Stimulated activated CD4-positive, alpha-beta T cell treated with anti-CD3 and anti-CD28 coated beads, Interleukin-15, amount 100 ng/mL, for 1 hour (primary cell): ENCODE measurements at places on chromosomes 1 and 21.

- DNase-seq, result no peak
Observed at GRCh38 chr1:38527373-38527966, 332.1 kb downstream of the RRAGC start.

DNA sequence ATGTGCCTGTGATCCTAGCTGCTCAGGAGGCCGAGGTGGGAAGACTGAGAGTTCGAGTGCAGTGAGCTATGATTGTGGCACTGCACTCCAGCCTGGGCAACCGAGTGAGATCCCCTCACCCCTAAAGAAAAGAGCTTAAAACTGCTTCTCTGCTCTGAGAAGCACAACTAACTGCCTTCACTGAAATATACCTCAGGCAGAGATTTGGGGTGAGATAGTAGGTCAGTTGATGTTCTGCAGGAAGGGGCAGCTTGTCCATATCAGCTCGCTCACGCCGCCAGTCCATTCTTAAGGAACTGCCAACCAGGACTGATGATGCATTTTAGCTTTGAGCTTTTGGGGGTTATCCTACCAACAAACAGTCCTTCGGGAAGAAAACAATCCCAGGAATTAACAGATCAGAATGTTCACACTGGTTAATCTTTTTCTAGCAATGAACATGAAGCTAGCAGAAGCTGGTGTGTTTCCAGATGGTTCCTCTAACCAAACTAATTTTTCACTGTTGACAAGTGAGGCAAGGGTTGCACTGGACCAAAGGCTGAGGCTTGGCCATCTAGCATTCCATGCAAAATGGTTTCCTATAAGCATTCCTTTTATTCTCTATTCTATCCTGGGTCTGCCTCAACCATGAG, 31.6 kb downstream of the LHX4 start:
- DNase-seq, result no peak

- no peak for DNase-seq
Observed at GRCh38 chr1:203038217-203038741, 12.0 kb downstream of the PPFIA4 start.

- no peak for DNase-seq
Observed at GRCh38 chr1:203219934-203220333, 9.5 kb downstream of the CHIT1 start.

- no peak for DNase-seq
Observed at GRCh38 chr21:42523211-42523610, 9.6 kb downstream of the SLC37A1 start.

DNA sequence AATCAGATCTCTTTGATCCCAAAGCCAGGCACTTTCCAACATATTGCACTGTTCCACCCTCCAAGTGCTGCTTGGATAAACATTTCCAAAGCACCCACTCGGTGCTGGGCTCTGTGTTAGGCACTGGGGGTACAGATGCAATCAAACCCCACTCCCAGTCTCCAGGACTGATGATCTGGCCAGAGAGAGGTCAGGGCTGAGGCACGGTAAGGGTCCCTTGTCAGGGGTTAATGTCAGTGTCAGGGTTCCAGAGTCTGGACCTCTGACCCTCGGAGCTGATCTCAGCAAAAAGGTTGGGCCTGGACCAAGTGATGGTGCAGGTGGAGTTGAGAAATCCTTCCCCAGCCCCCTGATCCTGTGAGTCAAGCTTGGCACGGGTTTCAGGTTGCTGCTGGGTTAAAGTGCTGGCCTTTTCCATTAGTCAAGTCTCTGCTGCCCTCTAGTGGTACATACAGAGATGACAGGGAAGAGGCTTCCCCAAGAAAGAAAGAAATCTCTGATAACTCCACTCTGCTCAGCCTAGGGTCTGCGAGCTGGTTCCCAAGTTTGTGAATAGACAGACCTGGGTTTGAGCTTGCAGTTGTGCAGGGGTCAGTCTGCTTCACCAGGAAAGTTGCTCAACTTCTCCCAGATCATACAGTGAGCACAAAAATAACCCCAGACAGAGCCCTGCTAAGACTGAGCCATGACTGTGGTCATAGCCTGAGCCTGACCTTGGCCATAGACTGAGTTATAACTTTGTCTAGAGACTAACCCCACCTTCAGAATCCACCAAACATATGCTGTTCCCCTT, 74.6 kb downstream of the DMRTA2 start:
- no peak for DNase-seq

- DNase-seq, result no peak
Observed at GRCh38 chr1:51423073-51423821, 92.9 kb upstream of the TTC39A start.

- DNase-seq, result no peak
Observed at GRCh38 chr1:37147392-37147831, 113.1 kb upstream of the GRIK3 start.

GRCh38 chr1:975896-976683, 5.8 kb downstream of the PERM1 start:
- DNase-seq, result peak; percentile 38

- no peak for DNase-seq
Observed at GRCh38 chr1:44847845-44848244, 4.8 kb upstream of the PTCH2 start.

GRCh38 chr21:42101246-42101645, 30.1 kb downstream of the UMODL1 start:
- no peak for DNase-seq

DNA sequence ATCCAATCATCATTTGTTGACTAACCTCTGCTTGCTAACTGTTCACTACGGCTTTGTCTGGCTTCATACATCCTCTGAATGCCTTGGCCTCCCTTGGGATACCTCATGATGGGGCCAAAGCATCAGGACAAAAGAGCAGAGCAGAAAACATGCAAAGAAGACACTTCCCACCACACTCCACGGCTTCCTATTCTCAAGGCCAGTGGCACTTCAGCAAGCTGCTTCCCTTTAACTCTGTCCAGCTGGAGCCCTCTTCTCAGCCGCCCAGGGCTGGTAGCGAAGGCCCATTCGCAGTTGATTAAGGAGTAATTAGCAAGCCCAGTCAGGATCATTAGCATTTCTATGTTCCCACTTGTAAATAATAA, 224.3 kb upstream of the FGGY start:
- no peak for DNase-seq

DNA sequence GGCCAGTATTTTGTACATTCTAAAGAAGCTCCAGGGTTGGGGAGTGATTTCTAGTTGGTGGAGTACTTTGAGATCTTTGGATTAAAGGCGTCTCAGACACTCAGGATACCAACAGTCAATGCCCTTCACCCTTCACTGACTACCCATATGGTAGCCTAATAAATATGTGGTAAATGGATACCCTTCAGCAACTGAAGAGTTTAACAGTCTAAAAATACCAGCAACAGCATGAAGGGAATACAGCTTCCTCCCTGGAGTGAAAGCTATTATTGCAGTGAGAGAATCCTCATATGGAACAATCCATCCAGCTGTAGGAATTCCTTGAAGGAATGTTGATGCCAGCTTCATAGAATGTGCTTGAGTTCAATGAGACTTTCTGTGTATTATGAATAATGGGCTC, 26.8 kb downstream of the DNAJC11 start:
- DNase-seq, result no peak

DNA sequence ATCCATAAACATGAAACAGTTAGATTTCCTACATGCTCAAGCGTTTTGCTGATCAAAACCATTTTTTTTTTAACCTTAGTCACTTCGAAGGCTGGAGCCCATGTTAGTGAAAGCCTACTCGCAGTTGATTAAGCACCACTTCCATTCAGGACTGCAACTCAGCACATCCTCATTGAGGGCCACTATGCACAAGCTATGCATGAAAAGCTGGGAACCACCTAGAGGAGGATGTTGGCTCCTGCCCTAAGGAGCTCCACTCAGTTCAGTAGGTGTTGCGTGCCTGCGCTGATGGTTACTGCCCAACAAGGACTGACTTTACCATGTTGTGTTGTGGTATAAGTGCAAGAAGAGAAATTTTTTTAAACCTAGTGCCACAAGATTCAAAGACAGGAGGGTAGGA, 181.4 kb upstream of the L1TD1 start:
- DNase-seq, result no peak

DNA sequence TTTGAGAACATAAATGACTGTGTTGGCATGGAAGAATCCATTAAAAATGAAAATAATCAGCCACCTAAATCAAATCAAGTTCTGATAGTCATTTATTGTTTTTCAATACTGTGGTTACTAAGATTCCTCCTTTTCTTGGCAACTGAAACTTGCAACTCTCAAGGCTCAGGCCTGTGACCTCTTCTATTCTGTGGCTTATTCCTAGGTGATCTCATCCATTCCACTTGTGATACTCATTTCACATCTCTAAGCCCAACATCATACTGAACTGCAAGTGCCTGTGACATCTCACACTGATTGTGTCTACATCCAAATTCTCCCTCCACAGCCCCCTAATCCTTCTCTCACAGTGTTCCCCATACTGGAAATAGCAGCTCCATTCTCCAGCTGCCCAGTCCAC, 4.8 kb upstream of the ST6GALNAC5 start:
- no peak for DNase-seq

- DNase-seq, result no peak
Observed at GRCh38 chr1:93699503-93700168, 18.0 kb upstream of the BCAR3 start.

GRCh38 chr21:36948686-36949085, 17.8 kb downstream of the HLCS start:
- no peak for DNase-seq

GRCh38 chr1:153561466-153561985, 4.1 kb downstream of the S100A2 start:
- DNase-seq, result no peak

DNA sequence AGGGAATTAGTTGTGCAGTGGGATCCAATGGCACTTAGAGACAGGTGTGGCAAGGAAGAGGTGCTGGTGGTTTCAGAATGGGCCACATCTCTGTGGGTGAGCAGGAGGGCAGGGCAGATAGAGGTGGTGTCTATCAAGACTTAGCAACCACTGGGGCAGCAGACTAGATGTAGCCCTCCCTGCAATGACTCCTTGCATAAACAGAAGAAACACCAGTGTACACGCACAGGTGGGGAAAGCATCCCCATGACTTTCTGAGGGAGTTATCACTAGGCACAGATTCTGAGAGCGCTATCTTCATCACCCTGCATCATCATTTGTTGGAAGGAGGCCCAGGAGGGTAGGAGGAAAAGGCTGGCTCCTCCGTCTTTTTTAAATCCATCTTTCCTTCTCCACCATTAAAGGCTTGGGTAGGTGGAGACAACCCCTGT, 58.4 kb downstream of the PLXNA2 start:
- no peak for DNase-seq
